Heart right ventricle (tissue), 16 donors: ENCODE measurements at places on chromosomes 6 and 20. TPM values are rescaled to one million over a fixed set of nuclear protein-coding genes. Genes with fewer than 3 reads are reported as not detected.

DNA sequence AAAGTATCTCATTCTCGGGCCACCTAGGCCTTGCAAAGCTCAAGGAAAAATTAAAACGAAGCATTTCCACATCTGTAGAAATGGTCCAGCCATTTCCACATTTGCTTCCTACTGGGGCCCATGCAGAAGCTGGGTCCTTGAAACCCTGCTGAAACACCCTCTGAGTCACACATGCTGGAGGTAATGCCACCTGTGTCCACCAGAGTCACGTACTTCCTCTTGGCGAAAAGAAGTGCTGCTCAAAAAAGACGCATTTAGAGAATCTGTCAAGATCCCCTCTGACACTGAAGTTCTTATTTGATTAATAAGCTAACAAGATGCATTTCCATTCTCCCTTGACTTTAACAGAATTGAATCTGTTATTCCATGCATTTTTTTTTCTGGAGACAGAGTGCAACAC, 423.2 kb downstream of the PREX1 start:
- H3K4me3 ChIP-seq: no peak overlapping the region
- DNase-seq: no peak
- no peaks in the 10 kb centered on the region for H3K36me3 ChIP-seq

GRCh38 chr6:80197474-80197873, 91.0 kb downstream of the BCKDHB start:
- H3K27me3 ChIP-seq: no peaks in the 10 kb centered on the region
- no peak overlapping the region for H3K27ac ChIP-seq
- no peaks in the 10 kb centered on the region for H3K4me1 ChIP-seq
- DNase-seq: peak; percentile 26

DNA sequence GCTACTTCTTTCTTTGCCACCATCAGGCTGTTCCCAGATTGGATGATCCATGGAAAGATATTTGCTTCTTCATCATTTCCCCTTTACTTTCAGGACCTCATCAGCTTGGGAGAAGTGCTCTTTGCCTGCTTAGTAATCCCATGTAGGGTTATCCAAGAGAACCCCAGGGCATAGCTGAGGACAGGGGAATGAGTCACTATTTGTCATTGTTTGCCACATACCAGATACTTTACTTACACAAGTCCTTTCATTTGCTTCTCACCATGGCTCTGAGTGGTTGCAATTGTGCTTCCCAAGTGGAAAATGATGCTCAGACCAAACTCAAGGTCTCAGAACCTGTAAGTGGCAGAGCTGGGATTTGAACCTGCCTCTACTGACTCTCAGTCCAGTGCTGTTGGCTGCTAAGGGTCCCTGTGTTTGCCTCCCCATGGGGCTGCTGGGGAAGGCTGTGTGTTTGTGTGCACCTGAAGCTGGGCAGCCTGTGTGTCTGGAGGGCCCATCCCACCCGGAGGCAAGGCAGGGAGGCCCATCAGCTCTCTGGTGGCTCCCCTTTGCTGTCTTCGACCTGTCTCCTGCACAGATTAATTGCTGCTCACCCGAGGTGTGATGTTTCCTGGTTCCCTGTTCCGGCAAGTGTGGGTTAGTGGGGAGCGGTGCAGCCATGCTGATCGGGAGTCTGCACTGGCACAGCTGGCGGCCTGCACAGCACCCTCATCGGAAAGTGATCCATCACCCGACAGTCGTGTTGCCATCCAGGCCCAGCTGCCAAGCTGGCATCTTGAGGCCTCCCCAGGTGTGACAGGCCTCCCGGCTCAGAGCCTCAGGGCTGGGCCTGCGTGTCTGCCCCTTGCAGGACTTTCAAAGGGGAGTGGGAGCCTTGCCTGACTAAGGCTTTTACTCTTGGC, 228.8 kb downstream of the DHX35 start:
- no peaks in the 10 kb centered on the region for H3K36me3 ChIP-seq
- DNase-seq: no peak

GRCh38 chr6:161166176-161166575, 107.7 kb downstream of the AGPAT4 start:
- no peaks in the 10 kb centered on the region for H3K36me3 ChIP-seq
- H3K4me3 ChIP-seq: no peak overlapping the region
- no peaks in the 10 kb centered on the region for H3K27me3 ChIP-seq
- H3K4me1 ChIP-seq: no peaks in the 10 kb centered on the region
- no peak for DNase-seq

DNA sequence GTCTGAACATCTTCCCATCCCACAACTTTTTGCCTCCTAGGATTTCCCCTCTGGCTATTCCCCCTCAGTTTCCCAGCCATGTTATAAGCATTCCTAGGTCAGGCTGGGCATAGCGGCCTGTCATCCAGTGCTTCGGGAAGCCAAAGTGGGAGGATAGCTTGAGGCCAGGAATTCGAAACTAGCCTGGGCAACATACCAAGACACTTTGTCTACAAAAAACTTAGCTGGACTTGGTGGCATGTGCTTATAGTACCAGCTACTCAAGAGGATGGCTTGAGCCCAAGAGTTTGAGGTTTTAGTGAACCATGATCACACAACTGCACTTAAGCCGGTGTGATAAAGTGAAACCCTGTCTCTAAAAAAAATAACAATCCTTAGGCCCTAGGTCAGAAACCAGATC, 447.4 kb downstream of the KIF16B start:
- no peak overlapping the region for H3K27ac ChIP-seq
- no peaks in the 10 kb centered on the region for H3K36me3 ChIP-seq
- DNase-seq: peak; percentile 22
- no peaks in the 10 kb centered on the region for H3K27me3 ChIP-seq

DNA sequence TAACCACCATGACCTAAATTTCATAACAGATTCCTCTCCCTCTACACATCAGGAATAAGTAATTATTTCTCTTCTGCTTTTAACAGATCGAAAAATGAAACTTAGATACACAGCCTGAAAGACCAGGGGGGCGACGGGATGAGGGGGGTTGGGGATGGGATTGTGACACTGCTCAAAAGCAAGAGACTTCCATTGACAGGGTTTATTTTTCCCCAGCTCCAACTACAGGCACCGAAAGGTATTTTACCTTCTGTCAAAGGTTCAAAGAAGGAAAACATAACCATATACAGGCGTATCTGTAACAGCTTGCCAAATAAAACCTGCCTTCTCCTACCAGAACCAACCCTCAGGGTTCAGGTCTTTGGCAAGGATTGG, 1.3 kb downstream of the EPHA7 start:
- H3K36me3 ChIP-seq: no peaks in the 10 kb centered on the region
- H3K4me3 ChIP-seq: peak overlapping the region; percentile 56
- peaks cover 32% of the 10 kb centered on the region for H3K4me1 ChIP-seq
- H3K27ac ChIP-seq: peak overlapping the region; percentile 79
- peaks cover 86% of the 10 kb centered on the region for H3K27me3 ChIP-seq

- no peaks in the 10 kb centered on the region for H3K4me1 ChIP-seq
- no peaks in the 10 kb centered on the region for H3K27me3 ChIP-seq
- no peak overlapping the region for H3K4me3 ChIP-seq
Observed at GRCh38 chr6:138222901-138223546, 4.7 kb upstream of the PBOV1 start.

GRCh38 chr6:166237617-166238016, 70.0 kb upstream of the TBXT start:
- H3K36me3 ChIP-seq: no peaks in the 10 kb centered on the region
- no peak for DNase-seq
- H3K4me3 ChIP-seq: no peak overlapping the region
- no peaks in the 10 kb centered on the region for H3K4me1 ChIP-seq
- H3K27me3 ChIP-seq: no peaks in the 10 kb centered on the region

DNA sequence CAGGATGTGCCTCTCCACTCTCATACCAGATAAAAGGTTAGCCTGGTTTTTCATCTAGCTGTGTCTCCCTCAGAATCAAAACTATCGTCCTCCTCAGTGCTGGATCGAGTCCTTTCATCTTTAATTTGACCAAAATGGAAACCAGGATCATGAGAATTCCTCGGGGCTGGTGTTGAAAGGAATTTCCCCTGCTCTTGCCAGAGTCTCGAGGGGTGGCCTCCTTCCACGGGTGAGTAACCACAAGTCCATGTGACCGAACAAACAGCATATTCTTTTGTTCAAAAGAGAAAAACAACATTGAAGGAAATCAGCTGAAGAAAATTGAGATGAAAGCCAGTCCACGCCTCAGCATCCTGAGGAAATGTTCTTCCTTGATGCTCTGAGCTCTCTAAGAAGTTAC, 165.9 kb upstream of the CDYL start:
- H3K4me1 ChIP-seq: peaks cover 16% of the 10 kb centered on the region
- H3K27ac ChIP-seq: no peak overlapping the region
- DNase-seq: peak; percentile 33
- no peaks in the 10 kb centered on the region for H3K36me3 ChIP-seq
- no peaks in the 10 kb centered on the region for H3K27me3 ChIP-seq
- no peak overlapping the region for H3K4me3 ChIP-seq

GRCh38 chr6:144954241-144954556, 669.1 kb downstream of the UTRN start:
- no peak for DNase-seq
- no peaks in the 10 kb centered on the region for H3K27me3 ChIP-seq

GRCh38 chr6:35804996-35805736, at the start of gene LHFPL5:
LHFPL5 (plus strand) TSS chr6:35805352; CDS start chr6:35805671, 319 bp downstream.
- peak within 1 kb of the TSS; percentile 44 for H3K4me3 ChIP-seq
- H3K27me3 ChIP-seq: peaks cover 21% of the 10 kb centered on the region
- H3K27ac ChIP-seq: no peak within 1 kb of the TSS
- H3K36me3 ChIP-seq: no peaks in the 10 kb centered on the region

DNA sequence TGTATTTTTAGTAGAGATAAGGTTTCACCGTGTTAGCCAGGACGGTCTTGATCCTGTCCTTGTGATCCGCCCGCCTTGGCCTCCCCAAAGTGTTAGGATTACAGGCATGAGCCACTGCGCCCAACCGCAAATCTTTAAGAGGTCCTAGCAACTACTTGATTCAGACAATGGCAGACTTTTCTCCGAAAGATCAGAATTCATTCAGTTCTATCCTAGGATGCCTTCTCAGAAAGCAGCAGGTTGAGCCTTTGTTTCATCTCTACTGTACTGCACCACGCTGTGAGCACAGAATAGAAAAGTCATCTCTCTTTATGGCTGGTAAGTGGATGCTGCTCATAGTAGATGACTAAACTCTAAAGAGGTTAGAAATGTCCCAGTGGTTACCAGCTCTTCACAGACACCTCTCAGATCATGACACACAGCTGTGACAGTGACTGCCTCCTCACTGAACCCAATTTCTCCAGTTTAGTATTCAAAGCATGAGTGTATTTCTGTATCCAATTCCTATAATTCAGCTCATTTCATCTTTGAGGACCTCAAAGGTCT, 6.0 kb upstream of the HSF2 start:
- H3K36me3 ChIP-seq: no peaks in the 10 kb centered on the region
- H3K27me3 ChIP-seq: no peaks in the 10 kb centered on the region
- no peak for DNase-seq
- no peak overlapping the region for H3K27ac ChIP-seq
- H3K4me1 ChIP-seq: no peaks in the 10 kb centered on the region
- no peak overlapping the region for H3K4me3 ChIP-seq

GRCh38 chr20:14234666-14235295, 102.6 kb downstream of the FLRT3 start:
- H3K4me3 ChIP-seq: no peak overlapping the region
- DNase-seq: no peak
- H3K27me3 ChIP-seq: no peaks in the 10 kb centered on the region
- no peak overlapping the region for H3K27ac ChIP-seq

- H3K4me1 ChIP-seq: no peaks in the 10 kb centered on the region
- no peak overlapping the region for H3K27ac ChIP-seq
- H3K36me3 ChIP-seq: no peaks in the 10 kb centered on the region
- H3K27me3 ChIP-seq: peaks cover 4% of the 10 kb centered on the region
- no peak for DNase-seq
Observed at GRCh38 chr6:109186012-109186411, 90.7 kb downstream of the CEP57L1 start.

- no peaks in the 10 kb centered on the region for H3K27me3 ChIP-seq
- H3K4me1 ChIP-seq: no peaks in the 10 kb centered on the region
- no peaks in the 10 kb centered on the region for H3K36me3 ChIP-seq
Observed at GRCh38 chr6:49651239-49651638, 14.6 kb upstream of the RHAG start.

DNA sequence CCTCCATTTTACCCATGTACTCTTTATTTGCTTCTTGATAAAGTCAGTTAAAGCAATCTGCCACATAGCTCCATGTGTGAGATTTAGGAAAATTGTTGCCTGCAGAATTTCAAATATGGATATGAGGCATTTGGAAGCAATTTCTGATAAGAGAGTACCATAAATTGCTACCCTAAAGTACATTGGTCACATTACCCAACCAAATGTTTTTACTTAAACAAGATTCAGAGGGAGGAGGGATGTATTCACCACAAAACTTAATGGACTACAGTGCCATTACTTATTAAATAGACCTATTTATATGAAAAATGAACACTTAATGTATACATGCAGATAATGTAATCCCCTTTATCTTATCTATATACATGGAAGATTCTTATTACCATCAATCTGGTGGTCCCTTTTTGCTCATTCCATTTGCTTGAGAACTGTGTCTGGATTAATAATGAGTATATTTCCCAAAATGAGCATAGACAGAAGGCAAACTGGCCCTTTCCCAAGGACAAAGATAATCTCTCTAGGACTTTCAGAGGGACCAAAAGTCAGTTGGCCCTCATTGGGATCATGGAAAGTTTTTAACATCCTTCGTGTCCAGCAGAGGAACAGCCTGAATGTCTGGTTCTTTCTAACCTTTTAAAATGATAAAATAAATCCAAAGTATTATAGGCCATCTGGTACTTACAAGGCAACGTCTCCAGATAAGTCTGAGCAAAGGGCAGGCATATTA, 526.4 kb downstream of the CBLN4 start:
- H3K4me1 ChIP-seq: no peaks in the 10 kb centered on the region
- H3K27me3 ChIP-seq: no peaks in the 10 kb centered on the region
- no peak overlapping the region for H3K27ac ChIP-seq
- no peak overlapping the region for H3K4me3 ChIP-seq
- no peak for DNase-seq
- H3K36me3 ChIP-seq: no peaks in the 10 kb centered on the region

- DNase-seq: no peak
- no peaks in the 10 kb centered on the region for H3K4me1 ChIP-seq
- no peak overlapping the region for H3K4me3 ChIP-seq
- H3K36me3 ChIP-seq: no peaks in the 10 kb centered on the region
- no peaks in the 10 kb centered on the region for H3K27me3 ChIP-seq
Observed at GRCh38 chr6:96675597-96675996, 112.7 kb downstream of the FHL5 start.

- peak overlapping the region; percentile 36 for H3K27ac ChIP-seq
- peaks cover 2% of the 10 kb centered on the region for H3K4me1 ChIP-seq
- peaks cover 99% of the 10 kb centered on the region for H3K36me3 ChIP-seq
- peak; percentile 77 for DNase-seq
- H3K27me3 ChIP-seq: no peaks in the 10 kb centered on the region
- no peak overlapping the region for H3K4me3 ChIP-seq
Observed at GRCh38 chr6:37473364-37474095, 26.2 kb downstream of the CCDC167 start.

GRCh38 chr6:147095316-147095715, 108.9 kb upstream of the STXBP5 start:
- no peak overlapping the region for H3K27ac ChIP-seq
- no peaks in the 10 kb centered on the region for H3K4me1 ChIP-seq
- H3K4me3 ChIP-seq: no peak overlapping the region
- H3K27me3 ChIP-seq: no peaks in the 10 kb centered on the region
- DNase-seq: no peak
- H3K36me3 ChIP-seq: no peaks in the 10 kb centered on the region

RPP40 gene
- total RNA-seq: 5.8 TPM

TFAP2D gene
- total RNA-seq: not detected

CPNE5 gene
- total RNA-seq: 70.8 TPM

PCK1 gene
- 8.5 TPM for total RNA-seq

HRH3 gene
- not detected for total RNA-seq

CRISP3 gene
- total RNA-seq: 1.3 TPM

WFDC2 gene
- total RNA-seq: 0.56 TPM

SLC22A2 gene
- total RNA-seq: not detected

ZSCAN9 gene
- total RNA-seq: 7.9 TPM
